ENCODE measurements at places on chromosomes 11 and 22.
A peak's percentile ranks its signal among the peaks of the same experiment; 100 is the strongest.

GRCh38 chr22:26691377-26691716 lies 34.0 kb downstream of the MIAT start:
- DNase-seq = no peak

DNA sequence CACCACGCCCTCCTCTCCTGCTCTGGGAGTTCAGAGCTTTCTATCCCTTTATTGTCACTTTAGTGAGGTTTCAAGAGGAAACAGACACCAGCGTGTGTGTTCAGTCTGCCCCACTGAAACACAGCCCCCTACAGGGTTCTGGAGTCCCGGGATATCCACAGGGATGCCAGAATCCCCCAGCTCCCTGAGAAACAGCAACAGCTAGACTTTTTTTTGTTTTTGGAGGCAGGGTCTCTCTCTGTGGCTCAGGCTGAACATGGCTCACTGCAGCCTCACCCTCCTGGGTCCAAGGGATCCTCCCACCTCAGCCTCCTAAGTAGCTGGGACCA lies 10.4 kb downstream of the SULT4A1 start:
- DNase-seq = no peak

DNA sequence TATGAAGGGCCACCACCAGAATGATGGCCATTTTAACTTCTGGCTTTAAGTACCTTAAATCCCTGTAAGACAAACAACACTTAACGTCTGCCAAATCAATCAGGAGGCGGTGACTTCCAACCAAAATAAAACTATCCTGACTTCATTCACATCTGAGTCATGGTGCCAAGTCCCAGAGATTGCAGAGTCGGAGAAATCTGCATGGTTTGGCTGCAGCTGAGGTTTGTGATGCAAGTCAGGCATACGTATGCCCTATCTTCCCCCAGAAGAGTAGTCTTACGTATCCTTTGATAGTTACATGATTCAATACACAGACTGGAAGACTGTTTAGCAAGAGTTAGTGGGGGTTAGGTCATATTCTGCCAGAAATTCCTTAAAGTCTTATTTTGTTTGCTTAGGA lies 1.7 kb upstream of the GAB2 start:
- DNase-seq = peak; percentile 97

DNA sequence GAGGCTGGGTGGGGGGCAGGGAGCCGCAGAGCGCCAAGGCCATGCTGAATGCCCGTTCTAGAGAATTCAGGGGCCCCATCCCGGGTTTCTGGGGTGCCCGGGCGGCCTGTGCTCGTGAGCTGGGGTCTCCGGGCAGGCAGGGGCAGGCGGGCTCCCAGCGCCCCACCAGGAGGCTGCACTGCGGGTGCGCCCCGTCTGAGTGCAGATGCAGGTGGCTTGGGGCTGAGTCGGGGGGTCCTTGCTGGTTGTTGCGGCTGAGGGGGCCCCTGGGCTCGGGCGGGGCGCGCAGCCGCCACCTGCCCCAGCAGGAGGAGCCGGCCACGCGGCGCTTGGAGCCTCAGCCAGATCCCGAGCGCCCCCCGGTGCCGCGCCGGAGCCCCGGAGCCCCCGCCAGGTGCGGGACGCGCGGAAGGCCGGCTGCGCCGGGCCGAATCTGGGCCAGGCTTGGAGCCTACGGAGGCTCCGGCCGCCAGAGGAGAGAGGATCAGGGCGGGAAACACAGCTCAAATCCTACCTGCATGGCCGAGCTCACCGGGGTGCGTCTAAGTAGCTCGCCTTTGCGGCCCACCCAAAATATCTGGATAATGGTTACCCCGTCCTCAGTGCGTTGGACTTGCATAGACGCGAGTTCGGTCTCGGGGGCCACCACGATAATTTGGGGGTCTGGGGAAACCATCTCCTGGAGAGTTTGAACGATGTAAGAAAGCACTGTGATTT lies 590 bp upstream of the IGF2 start:
- DNase-seq = no peak

- no peak for DNase-seq
These were observed 13.6 kb upstream of the APOL5 start for GRCh38 chr22:35703861-35704584.

GRCh38 chr11:14949437-14950147 lies 22.6 kb downstream of the CALCA start:
- DNase-seq = no peak

GRCh38 chr22:36863979-36864378 lies 3.2 kb downstream of the NCF4 start:
- DNase-seq = no peak
